NCI-H524 treated with DMSO at 0.1 percent for 48 hours (cell line): ENCODE measurements at places on chromosomes 4 and X.

DNA sequence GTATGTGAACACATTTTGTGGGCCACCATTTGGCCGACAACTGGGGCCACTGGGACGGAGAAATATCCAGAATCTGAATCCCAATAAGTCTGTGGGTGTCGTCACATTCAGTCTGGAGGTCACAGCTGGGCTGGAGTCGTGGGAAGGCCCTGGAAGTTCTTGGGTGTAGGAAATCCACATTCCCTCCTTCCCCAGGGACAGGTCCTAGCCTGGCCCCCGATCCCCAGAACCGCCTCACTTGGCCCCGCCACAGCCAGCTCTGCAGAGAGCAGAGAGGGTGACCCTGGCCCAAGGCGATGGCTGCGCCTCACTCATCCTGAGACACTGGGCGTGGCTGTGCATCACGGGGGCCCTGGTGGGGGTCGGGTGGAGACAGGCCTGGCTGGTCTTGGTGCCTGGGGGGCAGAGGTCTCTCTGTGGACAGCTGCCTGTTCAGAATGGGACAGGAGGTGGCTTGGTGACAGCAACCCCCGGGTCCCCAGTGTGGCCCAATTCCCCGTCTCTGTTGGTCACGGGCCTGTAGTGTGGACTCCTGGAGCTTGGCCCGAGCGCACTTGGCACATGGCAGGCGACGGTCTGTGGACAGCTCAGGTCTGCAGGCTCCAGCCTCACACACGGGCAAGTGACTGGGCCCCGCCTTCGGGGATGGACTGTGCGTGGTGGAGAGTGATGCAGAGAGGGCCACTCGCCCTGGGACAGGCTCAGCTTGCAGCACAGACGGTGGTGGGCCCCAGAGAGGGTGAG is 16.4 kb downstream of the DOK7 start:
- DNase-seq = no peak

GRCh38 chrX:21056622-21057021 is 317.6 kb upstream of the CNKSR2 start:
- DNase-seq = no peak

DNA sequence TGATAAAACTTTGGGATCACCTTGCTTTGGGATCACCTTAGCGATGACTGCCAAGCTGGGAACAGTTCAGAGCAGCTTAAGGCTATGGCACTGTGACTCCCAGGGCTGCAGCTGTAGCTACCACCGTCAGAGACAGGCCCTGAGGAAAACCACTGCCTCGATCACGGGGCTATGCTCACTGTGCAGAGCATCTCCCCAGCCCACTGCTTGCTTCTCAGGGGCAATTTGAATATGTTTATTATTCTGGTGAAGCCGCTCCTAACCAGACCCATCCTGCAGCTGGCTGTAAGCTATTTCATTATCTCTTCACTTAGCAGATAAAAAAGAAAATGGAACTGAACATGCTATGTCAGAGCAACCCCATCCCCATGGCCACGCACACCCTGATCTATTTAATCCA is 328.5 kb downstream of the EVC2 start:
- DNase-seq = no peak

DNA sequence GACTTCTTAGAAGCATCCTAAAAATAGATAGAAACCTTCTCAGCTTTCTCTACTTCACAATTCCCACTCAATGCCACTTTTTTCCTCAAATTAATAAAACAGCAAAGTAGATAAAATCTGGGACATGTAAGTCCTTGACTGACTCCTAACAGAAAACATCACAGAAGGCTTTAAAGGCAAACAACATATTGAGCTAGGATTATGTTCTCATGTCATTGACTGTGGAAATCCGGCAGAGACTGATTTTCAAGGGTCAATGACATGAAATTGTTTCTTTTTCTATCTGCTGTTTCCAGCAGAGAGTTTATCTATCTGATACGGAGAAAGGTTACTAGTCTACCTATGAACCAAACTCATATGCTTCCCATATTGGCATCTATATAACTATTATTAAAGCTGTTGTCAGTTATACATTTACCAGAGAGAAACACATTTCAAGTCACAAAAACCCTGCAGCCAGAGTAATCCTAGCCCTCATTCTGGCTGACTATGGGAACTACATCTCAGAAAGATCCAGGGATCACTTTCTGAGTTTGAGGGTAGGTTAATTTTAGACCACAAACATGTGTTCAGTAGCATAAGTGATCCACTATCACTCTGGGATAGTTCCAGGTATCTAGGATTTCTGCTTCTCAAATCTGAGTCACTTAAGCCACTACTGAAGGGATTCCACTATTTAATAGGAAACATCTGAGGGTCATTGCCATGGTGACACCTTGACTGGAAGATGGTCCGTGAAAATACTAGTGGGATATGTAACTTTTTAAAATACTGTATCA is 147.6 kb downstream of the PPP3CA start:
- DNase-seq = no peak

DNA sequence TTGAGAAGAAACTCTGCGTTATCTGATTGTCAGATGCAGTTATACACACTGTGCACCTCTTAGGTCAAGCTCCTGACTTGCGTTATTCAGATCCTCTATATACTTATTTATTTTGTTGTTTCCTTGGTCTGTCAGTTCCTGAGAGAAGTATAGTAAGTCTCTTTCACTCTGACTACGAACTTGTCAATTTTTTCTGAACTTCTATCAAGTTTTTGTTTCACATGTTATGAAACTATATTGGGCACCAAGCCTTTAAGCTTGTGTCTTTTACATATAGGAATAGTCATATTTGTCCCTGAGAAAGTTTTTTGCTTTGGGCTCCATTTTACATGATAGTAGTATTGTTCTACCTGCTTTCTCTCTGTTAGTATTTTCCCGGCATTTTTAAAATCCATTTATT is 31.7 kb downstream of the ZNF275 start:
- no peak for DNase-seq
